H1 (cell line): ENCODE measurements at places on chromosomes 3 and 15. TPM values are rescaled to one million over a fixed set of nuclear protein-coding genes. Genes with fewer than 3 reads are reported as not detected.

GRCh38 chr3:138434276-138434874, at the start of gene ESYT3:
ESYT3 (plus strand) TSS chr3:138434616; CDS start chr3:138434799, 183 bp downstream.
- DNase-seq, result peak; percentile 86

GRCh38 chr3:155742349-155742965, 2.4 kb downstream of the PLCH1 start:
- no peak for DNase-seq

- DNase-seq, result no peak
Observed at GRCh38 chr3:185741586-185741985, 83.3 kb downstream of the IGF2BP2 start.

DNA sequence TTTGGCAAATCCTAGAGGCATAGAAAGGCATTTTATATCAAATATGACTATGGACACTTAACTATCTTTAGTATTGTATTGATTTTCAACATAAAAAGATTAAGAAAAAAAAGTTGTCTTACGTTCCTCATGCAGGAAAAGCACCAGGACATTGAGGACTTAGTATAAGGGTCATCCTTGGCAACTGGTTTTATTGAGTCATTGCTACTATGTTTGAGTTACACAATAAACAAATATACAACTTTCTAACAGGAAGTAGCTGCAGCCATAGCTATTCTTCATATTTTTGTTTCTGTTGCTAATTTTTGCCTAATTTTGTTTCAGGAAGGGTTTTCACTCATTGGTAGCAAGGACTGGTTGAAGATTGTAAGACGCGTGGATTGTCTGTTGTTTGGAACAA, 93.0 kb downstream of the NPTN start:
- no peak for DNase-seq

- peak; percentile 53 for DNase-seq
Observed at GRCh38 chr15:66566963-66567531, 1.2 kb upstream of the LCTL start.

DNA sequence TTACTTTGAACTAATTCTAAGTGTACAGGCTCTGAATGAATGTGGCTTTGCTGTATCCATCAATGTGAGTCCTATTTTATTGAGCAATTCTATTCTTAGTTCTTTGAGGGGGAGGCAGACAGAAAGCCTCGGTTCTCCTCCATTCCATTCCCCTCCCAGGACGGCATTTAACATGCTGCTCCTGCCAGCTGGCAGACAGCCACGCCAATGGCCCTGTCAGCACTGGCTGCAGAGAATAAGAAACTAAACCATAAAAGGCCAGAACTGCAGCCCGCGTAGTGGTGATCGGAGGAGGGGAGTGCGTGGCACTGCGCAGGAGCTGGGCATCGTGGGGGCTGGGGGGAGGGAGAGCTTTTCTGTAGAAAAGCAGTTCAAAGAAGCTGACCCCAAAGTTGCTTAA, 76.0 kb upstream of the HACD2 start:
- DNase-seq, result no peak

DNA sequence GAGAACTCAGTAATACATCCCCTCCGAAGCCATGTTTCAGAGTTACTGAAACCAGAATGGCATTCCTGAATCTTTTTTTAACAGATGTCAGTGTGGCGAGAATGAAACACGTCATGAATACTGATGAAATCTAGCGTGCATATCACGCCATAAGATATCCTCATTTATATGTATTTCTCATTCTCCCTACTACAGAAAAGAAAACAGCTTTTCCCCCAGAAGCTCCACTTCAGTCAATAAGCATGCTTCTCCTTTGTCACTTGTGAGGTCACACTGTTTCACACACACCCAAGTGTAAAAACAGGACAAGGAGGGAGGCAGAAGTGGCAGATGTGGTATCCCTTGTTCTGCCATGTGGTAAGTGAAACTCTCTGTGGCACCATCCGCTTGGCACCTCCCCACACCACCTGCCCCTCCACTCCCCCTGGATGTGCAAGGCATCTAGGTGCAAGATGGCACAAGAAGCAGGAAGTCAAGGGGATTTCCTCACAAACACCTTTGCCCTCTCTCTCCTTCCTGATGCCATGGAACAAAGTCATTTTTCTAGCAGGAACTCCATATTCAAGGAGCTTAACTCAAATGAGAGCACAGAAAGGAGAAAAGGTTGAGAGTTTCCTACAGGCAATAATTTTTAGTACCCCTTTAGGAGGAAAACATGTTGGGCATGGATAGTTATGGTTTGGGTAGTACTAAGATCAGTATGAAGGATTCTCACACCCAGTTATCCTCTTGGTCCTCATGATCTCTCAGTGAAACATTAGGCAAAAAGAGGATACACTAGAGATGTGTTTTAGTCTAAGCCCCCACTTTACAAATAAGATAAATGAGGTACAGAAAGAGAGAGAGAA, 47.5 kb upstream of the FRMD4B start:
- no peak for DNase-seq

DNA sequence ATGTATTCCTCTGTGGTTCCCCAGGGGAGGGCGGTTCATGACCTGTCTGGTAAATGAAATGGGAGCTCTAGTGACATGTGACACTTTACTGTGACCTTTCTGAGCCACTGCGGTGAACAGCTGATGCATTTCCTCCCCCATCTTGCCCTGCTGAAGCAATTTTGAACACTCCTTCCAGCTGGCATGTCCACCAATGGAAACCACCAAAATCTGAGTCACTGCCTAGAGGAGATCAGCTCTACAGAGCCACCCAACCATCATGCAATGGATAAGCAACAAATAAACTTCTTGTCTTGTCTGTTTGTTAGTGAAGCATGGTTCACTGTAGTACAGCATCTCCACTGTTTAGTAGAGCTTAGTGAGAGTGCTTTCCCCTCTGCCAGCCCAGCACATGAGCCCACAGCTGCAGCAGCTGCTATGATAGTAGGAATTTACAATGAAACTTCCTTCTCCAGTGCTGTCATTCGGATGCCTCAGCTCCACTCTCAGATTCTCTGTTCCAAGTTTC, 479.4 kb downstream of the NTRK3 start:
- DNase-seq, result no peak

DNA sequence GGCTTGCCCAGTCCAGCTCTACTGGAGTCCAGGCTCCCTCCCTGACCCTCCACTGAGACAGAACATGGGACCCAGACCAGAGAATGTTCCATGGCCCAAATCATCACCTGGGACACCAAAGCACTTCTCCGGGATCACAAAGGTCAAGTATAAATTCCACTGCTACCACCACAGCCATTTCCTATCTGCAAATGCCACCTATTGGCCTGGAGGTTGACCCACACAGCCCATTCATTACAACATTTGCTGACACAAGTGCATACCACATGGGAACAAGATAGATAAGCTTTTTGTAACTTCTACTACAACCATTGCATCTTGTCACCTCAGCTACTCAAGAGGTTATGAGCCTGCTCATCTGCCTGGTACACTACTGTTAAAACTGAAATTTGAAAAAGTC, 126.8 kb upstream of the NECTIN3 start:
- no peak for DNase-seq

DNA sequence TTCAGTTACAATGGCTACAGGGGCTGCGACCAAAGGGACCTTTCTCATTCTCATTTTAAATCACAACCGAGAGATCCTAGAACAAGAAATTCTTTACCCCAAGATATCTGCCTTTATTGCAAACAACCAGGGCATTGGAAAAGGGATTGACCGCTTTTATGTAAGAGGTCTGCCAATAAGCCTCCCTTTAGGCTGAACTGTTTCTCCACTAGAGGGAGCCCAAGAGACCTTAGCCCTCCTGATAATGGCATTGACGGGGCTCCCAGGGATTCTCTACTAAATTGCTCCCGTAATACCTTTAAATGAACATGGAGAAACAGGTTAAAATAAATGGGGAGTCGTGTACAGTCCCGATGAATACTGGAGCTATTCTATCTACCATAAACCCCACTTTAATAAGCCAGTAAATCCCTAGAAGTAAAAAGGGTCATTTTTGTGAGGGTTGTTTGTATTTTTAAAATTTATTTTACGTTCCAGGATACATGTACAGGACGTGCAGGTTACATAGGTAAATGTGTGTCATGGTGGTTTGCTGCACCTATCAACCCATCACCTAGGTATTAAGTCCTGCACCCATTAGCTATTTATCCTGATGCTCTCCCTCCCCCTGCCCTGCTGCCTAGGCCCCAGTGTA, 7.5 kb upstream of the IGSF10 start:
- peak; percentile 36 for DNase-seq

GRCh38 chr3:10395196-10395595, 74.3 kb upstream of the SEC13 start:
- DNase-seq, result no peak

DNA sequence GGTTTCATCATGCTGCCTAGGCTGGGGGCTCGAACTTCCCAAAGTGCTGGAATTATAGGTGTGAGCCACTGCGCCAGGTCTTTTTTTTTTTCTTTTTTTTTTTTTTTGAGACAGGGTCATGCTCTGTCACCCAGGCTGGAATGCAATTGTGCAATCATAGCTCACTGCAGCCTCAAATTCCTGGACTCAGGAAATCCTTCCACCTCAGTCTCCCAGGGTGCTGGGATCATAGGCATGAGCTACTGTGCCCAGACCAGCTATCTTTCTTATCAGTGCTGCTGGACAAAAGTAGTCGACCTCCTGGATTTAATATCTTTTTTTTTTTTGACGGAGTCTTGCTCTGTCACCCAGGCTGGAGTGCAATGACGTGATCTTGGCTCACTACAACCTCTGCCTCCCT, 60.8 kb downstream of the TFDP2 start:
- no peak for DNase-seq

DNA sequence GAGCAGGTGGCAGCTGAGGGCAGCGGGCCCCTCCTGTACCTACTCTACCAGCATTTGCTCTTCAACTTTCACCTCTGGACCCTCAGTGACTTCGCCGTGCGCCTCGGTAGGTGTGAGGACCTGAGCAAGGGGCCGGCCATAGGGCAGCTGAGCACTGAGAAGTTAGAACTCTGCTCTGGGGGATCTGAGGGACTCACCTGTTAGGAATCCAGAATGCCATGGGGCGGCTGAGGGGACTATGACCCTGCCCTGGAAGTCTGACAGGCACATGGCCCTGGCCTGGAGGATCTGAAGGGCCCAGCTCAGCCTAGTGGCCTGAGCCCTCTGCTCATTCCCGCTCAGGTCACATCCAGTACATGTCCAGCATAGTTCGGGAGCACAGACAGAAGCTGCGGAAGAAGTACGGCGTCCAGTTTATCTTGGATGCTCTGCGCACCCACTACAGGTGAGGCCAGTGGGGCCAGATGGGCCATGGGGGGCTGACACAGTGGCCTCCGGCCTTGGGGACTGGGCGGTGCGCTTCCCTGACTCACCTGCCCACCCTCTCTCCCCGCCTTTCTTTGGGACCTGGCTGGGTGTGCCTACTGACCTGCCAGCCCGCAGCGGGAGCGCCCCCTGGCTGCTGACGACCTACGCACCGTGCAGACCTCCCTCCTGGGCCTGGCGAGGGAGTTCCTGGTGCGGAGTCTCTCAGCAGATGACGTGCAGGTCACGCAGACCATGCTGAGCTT, 18.8 kb downstream of the NBEAL2 start:
- DNase-seq, result peak; percentile 96

DNA sequence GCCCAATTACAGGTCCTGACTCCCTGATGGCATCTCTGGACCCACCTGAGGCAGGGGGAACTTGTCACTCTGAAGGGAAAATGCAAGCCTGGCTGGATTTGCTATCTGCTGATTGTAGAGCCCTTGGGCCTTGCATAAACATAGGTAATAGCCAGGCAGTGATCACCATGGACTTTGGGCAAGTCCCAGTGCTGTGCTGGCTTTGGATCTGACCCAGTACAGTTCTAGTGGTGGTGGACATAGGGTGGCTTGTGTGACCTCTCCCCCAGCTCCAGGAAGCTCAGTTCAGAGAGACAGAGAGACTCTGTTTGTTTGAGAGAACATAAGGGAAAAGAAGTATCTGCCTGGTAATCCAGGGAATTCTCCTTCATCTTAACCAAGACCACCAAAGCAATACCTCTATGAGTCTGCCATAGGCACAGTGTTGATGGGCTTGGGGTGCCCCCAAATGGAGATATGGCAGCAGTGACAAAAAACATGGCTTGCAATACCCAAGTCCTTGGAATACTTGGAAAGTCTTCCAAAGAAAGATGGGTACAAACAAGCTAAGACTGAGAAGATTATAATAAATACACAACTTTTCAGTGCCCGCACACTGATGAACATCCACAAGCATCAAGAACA, 348.5 kb downstream of the PYDC2 start:
- peak; percentile 50 for DNase-seq

DNA sequence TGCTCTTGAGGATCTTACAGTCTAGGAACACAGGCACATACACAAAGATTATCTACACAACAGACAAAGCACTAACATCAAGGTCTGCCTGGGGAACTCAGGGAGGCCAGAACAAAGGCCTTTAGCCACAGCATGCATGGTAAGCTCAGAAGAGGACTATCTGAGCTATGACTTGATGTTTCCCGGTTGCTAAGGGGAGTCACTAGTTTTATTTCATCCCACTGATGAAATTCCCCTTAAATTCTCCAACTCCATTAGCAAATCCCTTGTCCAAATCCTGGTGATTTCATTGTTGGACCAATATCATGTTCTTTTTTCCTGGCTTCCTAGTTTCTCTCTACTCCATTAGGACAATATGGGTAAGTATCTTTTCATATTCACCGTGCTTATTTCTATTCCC, 23.3 kb downstream of the FBN1 start:
- no peak for DNase-seq

DNA sequence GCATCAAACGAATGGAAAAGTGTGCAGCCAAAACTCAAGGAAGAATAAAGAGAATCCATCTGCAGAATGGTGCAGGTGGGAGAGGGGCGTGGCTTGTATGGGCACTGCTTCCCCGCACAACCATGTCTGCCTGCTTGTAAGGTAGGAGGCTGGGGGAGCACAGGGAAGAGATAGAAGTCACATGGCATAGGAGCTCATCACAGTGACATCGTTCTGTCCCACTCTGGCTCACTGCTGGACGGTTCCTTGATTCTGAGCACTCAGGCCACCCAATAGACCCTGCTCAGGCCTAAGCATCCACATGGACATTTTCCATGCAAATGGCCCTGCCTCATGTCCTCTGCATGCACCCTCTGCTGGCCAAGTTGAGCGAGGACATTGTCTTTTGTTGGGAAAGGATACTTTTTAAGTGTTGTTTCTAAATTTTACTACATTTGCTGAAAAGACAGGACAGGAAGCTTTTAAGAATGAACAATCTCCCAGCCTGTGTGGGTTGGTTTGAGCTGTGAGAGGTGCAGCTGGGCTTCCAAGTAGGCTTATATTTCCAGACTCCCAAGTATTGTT, 3.1 kb downstream of the MYLK start:
- DNase-seq, result no peak

- DNase-seq, result no peak
Observed at GRCh38 chr15:87619161-87619960, 637.2 kb downstream of the NTRK3 start.

GRCh38 chr3:88984256-88984655, 123.2 kb upstream of the EPHA3 start:
- no peak for DNase-seq

DNA sequence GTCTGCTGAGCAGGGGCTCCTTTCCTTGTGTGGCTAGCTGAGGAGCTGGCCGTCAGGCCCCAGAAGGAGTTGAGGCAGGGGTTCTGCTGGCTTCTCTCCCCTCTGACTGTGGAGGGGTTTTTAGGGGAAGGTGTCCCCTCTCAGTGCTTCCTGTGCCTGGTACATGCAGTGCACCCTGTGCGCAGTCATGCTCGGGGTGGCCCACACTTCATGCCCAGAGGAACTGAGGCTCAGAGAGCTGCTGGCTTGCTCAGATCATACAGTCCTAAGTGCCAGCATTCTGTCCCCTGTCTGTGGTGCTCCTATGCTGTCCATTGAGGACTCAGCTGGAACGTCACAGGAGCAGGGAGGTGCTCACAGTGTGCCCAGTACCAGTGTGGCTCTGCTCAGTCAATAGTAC, 67.9 kb upstream of the PLXNA1 start:
- DNase-seq, result no peak

TPM1 gene
- total RNA-seq, result 571 and 579 TPM in 2 replicates

OCA2 gene
- 0.20 and 0.57 TPM in 2 replicates for total RNA-seq

FMN1 gene
- total RNA-seq, result 2.9 and 3.7 TPM in 2 replicates

PAQR5 gene
- 7.8 and 8.7 TPM in 2 replicates for total RNA-seq

C3orf62 gene
- total RNA-seq, result 3.0 and 3.2 TPM in 2 replicates
